ENCODE measurements at places on chromosomes 13 and 19. TPM values are rescaled to one million over a fixed set of nuclear protein-coding genes. Genes with fewer than 3 reads are reported as not detected.
A peak's percentile ranks its signal among the peaks of the same experiment; 100 is the strongest.

- no peak for DNase-seq
Measured at GRCh38 chr13:51997641-51998330, 13.5 kb downstream of the ATP7B start.

GRCh38 chr19:14248578-14249011, 42.6 kb upstream of the ADGRL1 start:
- DNase-seq, result peak; percentile 35

GRCh38 chr19:47152205-47152604, 21.6 kb downstream of the SAE1 start:
- no peak for DNase-seq

GRCh38 chr19:50327461-50328223, 1.5 kb downstream of the KCNC3 start:
- no peak for DNase-seq

DNA sequence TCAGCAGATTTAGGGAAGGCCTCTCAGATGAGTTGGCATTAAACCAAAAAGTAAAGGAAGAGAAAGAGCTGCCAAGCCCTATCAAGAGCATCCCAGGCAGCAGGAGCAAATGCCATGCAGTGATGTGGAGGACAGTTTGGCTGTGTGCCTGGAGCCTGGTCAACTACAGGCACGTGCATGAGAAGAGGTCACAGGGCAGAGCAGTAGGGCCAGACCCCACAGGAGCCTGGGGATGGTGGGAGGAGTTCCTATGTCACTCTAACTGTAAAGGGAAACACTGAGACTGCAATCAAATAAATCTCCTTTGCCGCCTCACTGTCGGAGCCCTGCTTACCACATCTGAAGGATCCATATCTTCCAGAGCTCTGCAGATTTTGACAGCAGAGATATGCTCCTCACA, 240.5 kb downstream of the ENOX1 start:
- DNase-seq, result no peak

GRCh38 chr19:18424122-18424889, 5.1 kb downstream of the SSBP4 start:
- no peak for DNase-seq

GRCh38 chr13:31919971-31920726, 111.4 kb upstream of the FRY start:
- no peak for DNase-seq

DNA sequence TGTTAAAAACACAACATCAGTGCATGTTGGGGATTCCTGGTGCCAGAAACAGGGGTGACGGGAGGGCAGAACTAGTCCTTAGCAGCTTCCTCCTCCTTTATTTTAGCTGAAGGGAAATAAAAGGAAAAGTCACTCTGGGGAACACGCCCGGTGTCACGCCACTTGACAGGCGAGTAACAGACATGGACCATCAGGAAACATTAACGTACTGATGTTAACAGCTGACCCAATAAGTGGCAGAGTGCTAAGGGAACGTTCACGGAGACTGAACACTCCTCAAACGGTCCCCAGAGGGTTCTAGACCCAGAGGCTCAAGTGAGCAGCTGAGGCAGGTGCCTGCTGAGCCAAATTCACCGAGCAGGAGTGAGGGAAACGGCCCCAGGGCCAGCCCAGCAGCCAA, 13.9 kb upstream of the EIF3G start:
- DNase-seq, result no peak

- no peak for DNase-seq
Measured at GRCh38 chr13:82961757-82962156, 920.5 kb downstream of the SLITRK1 start.

GRCh38 chr13:86087244-86087643, 288.0 kb upstream of the SLITRK6 start:
- DNase-seq, result no peak

GRCh38 chr13:80712026-80712425, 371.1 kb upstream of the SPRY2 start:
- no peak for DNase-seq

- peak; percentile 89 for DNase-seq
Measured at GRCh38 chr19:55599842-55600661, at the start of gene ZNF524. Gene ZNF524 (plus strand): TSS chr19:55600288. CDS start chr19:55602113, 1,825 bp downstream.

- no peak for DNase-seq
Measured at GRCh38 chr13:22108979-22109378, 438.1 kb downstream of the FGF9 start.

DNA sequence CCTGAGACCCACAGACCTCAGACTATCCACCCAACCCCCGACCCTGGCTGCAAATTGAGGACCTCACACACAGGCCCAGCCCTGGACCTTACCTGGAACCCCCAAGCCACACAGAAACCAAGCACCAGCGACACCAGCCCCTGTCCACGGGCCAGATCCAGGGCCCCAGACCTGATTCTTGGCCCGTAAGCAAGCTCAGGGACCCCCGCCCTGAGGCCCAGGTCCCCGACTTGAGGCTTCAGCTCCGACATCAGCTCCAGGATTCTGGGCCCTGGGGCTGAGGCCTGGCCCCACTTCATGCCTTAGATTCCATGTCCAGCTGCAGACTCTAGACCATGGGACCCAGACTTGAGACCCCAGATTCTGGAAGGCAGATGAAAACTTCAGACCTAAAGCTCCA, 6.3 kb downstream of the TTYH1 start:
- DNase-seq, result no peak

DNA sequence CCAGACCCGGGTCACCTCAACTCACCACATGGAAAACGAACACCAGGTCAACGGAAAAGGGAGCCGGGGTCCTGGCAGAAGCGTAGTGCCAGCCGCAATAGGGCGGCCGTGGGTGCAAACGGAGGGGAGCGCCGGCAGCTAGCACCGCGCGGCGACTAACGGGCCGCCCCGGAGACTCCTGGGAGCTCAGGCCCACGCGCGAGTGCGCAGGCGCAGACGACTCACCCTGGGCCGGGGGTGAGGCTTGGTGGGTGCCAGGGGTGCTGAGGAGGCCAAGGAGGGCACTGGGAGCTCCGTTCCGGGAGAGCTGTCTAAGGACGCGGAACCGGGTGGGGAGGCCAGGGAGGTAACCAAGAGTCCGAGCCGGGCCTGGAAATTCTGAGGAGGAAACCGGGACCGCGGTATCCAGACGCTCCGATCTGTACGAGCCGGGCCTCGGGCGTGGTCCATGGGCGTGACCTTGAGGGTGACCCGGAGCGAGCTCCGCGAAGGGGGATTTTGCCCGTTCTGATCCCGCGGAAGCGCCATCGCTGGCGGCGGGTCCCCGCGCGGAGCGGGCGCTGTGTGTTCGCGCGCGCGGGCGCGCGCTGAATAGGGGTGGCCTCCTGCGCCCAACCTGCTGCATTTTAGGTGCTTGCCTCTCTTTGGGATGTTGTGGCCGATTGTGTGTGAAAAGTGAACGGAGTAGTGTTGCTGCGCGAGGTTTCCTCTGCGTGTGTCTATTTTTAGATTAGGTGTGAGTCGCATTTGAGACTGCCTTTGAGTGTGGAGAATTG, at the start of gene ZNF382:
TSS of gene ZNF382 (plus strand) at position 213 of the 776 bp plus-strand sequence. CDS start 4,602 bp downstream, outside the sequence.
- DNase-seq, result peak; percentile 59

- DNase-seq, result no peak
Measured at GRCh38 chr13:43387880-43388279, 364.5 kb downstream of the DNAJC15 start.

DNA sequence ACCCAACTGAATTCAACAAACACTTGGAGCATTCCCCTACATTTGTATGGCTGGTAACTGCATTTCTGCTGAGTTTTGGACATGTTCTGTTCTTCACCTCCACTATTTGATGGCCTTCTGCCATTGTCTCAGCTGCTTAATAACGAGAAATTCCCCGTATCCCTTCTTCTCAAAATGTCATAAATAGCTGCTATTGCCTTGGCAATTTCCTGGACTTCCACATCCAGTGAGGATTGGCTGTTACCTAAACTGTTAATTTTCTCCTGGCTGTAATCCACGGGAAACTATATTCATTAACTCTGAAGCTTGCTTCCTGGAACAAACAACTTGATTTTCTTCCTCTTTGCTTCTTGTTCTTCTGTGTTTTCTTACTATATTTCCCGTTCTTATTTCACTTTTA, 69.5 kb upstream of the TDRD3 start:
- no peak for DNase-seq

DNA sequence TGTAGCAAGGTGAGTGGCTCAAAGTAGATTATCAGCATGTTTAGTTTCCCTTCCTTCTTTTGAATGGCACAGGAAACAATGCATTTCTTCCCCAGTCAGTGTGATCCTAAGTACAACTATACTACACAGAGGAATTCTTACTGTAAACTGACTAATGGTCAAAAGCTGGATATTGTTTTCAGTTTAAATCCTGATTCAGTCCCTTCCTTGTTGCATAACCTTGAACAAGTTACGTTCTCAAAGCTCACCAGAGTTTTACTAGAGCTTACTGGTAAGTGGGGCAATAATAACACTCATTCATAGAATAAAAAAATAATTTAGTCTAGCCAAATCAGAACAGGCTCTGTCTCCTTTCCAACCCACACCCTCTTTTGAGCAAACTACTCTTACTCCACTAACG, 180.1 kb downstream of the POSTN start:
- no peak for DNase-seq

GRCh38 chr19:36169084-36169760, 17.0 kb upstream of the COX7A1 start:
- no peak for DNase-seq

DNA sequence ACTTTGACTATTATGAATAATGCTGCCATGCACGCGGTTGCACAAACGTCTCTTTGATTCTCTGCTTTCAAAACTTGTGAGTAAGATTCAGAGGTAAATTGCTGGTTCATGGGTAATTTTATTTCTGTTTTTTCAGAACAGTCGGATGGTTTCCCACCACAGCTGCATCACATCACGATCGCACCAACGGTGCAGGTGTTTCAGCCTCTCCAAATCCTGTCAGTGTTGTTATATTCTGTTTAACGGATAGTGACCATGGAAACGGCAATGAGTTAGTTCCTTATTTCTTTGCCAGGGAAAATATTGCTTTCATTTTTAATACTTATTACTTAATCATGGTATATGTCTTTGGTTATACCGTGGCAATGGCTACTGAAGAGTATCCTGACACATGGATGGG, 19.1 kb upstream of the ZNF835 start:
- no peak for DNase-seq

GRCh38 chr13:97322740-97323342, 100.7 kb downstream of the MBNL2 start:
- DNase-seq, result no peak

GRCh38 chr13:30991184-30991583, 58.7 kb downstream of the TEX26 start:
- DNase-seq, result no peak

GRCh38 chr19:46082728-46083050, 41.8 kb downstream of the IGFL3 start:
- no peak for DNase-seq

DNA sequence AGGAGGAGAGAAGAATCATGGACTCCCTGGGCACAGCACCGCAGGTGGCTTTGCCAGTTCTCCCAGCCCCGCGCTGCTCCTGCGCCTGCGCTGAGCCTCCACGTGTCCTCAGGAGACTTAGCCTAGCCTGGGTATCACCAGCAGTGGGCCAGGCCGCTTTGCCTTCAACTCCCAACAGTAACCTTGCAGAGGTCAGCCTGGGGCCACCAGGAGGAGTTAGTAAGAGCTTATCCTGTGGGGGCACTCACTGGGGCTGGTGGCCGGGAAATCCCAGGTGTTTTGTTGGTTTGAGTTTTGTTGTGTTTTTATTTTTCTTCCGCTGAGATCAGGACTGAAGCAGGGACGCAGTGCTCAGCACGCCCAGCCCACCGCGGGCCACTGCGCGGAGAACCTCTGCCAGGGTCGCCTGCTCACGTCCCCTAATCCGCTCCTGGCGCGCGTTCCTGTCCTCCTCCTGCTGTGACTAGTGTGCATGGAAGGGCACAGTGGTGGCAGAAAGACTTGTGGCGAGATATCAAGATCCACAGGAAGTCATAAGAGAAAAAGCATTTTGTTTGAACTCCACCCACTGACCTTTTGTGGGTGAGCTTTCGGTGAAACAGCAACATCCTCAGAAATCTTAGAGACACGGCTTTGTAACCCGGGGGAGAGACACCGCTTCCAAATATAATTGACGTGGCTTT, 207.4 kb upstream of the RFC3 start:
- no peak for DNase-seq

GRCh38 chr13:73902296-73902695, 231.9 kb downstream of the KLF12 start:
- DNase-seq, result no peak

DNA sequence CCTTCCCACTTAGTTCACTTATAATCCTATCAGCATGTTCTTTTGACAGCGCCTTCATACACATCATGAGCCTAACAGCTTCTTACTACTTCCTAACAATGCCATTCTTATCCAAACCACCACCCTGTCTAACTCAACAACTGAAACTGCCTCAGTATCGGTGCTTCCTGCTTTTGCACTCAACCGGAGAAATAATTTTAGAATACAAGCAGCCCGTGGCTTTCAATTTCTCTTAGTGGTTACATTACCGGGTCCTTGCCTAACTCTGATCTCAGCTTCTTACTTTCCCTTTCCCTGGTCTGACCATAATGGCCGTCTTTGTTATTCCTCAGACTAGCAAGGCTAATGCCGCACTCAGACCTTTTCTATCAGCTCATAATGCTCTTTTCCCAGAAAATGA, 17.0 kb downstream of the ZFP82 start:
- no peak for DNase-seq

DNA sequence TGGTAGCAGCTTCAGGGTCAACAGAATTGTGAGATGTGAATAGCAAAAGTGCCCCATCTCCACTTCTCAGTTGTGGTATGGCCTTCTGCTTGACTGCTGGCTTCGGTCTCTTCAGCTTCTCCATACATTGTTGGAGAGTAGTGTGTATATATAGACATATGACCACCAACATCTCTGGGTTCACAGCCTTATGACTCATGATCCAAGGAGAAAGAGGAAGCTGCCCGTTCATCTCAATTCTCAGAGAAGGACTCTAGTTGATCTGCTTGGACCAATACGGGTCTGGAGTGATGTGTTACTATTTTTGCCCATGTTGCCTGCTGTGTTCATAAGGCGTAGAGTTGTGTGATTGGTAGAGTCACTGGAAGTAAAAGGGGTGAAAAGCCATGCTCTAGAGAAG, 3.6 kb upstream of the COMMD6 start:
- DNase-seq, result no peak

PGPEP1 gene
- 25.9 TPM for total RNA-seq

SYT3 gene
- total RNA-seq, result 1.3 TPM

GNA15 gene
- total RNA-seq, result 8.5 TPM

ZNF418 gene
- 5.9 TPM for total RNA-seq

SH3GL1 gene
- total RNA-seq, result 25.6 TPM

LILRA1 gene
- total RNA-seq, result 1.8 TPM

CATSPERD gene
- total RNA-seq, result not detected

LHFPL6 gene
- total RNA-seq, result 99.6 TPM

SLC15A1 gene
- total RNA-seq, result 1.3 TPM

GTF3A gene
- 186 TPM for total RNA-seq

ERICH6B gene
- not detected for total RNA-seq

IZUMO2 gene
- not detected for total RNA-seq

UNC13A gene
- 0.15 TPM for total RNA-seq

TTC9B gene
- total RNA-seq, result 0.29 TPM

HSD11B1L gene
- total RNA-seq, result 11.1 TPM

TDRD12 gene
- 2.0 TPM for total RNA-seq

ATP5F1D gene
- total RNA-seq, result 47.6 TPM

CBLC gene
- 18.1 TPM for total RNA-seq

All from breast epithelium (tissue), 4 donors.